Stimulated activated CD8-positive, alpha-beta memory T cell treated with anti-CD3 and anti-CD28 coated beads, Interleukin-7, amount 100 ng/mL, for 1 hour (primary cell): ENCODE measurements at places on chromosomes 2 and 18.

DNA sequence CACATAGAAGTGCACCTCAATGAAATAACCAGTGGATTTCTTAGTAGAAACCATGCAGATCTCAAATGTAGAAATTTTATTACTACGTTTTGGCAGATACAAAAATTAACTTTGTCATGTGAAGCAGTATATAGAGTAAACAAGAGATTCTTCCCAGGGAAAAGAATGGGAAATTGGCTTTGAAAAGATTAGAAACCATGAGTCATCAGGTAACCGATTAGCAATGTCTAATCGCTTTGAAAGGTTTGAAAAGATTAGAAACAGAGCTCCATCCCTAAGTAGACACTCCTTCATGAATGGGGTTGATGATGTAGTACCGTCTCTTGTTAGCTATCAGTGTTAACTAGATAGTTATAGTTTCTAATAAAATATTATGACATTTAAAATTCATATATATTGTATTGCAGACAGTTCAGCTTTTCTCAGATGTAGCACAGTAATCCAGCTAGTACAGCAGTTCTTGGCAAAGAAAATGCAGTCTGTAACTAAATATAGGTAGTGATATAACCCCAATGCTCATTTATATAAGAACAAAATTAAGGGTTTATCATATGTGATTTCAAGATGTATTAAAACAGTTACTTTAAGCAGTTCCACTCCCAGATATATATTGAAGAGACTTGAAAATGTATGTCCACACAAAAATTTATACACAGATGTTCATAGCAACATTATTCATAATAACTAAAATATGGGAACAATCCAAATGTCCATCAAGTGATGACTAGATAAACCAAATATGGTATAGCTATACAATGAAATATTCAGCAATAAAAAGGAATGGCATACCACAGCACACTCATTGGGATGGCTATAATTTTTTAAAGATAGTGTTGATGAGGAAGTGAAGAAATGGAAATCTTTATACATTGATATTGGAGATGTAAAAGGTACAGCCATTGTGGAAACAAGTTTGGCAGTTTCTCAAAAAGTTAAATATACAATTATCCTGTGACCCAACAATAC is 113.9 kb downstream of the PTPN4 start:
- no peak for DNase-seq

DNA sequence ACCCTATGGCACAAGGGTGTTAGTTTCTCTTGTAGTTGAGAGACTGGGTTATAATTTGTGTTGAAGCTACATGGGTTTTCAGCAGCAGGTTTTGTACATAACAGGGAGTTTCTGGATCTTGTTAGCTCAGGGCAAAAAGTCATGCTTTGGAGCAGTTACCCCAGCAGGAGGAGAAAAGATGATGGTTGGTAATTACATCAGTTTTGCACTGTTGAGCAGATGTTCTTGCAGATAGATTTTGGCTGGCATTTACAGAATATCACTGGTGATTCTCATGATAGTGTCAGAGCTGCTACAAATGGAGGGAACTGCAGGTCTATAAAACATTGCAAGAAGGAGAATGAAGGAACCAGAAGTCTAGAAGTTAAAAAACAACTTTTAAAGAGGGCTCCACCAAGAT is 215.2 kb upstream of the ATP5MC3 start:
- DNase-seq, result no peak

- no peak for DNase-seq
Measured at GRCh38 chr2:61327173-61327572, 143.7 kb downstream of the USP34 start.

DNA sequence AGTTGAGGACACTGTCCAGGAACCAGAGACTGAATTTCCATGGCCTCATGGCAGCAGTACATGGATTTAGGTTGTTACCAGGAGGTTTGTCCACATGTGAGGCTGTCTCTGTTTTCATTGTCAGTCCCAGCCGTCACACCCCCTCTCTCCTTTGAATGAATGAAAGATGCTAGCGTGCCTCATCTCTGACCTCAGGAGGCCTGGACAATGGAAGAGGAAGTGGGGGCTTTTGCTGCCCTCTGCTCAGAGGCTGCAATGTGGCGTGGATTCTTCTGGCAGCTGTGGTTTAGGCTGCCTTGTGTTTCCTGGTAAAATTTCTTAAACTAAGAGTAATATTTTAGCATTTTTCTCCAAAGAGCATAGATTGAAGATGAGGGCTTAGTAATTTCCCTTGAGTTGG is 47.5 kb downstream of the RAB31 start:
- no peak for DNase-seq

DNA sequence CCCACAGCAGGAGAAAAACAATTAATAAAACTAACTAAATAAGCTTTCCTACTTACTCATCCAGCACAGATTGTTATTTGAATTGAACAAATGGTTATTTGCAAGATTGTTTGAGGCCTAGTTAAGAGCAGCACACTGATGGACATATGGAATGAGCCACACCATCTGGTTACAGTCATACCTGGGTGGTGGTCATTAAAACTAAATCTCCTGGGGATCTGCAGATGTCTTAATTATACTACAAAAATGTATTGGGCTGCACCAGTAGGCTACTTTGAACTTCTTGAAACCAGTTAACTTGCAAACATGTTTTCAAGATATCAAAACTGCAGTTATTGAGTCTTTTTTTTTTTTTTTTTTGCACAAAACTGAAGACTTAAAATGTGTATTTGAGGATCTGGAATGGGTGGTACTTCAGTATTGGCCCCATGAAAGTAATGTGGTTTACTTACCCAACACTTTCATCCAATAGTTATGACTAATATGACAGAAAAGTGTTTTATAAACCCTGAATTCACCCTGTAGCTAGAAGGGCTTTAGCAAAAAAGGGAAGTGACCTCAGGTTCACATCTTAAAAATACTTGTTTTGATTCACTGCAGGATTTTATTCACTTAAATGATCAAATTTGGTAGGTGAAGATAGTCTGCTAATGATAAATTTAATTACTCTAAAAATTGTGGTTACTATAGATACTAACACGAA is 10.8 kb downstream of the AGFG1 start:
- DNase-seq, result no peak

DNA sequence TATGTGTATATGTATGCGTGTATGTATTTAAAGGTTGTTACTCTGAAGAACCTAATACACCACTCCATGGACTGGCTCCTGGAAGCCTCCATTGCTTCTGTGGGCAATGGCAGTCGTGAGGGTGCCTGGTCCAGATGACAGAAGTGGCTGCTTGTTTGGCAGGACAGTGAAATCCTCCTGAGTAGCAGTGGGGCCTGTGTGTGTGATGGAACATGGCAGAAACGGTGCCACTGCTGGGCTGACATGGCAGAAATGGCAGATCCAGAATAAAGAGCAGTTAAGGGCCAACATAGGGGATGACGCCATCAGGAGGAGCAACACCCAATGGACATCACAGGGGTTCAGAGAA is 6.1 kb upstream of the CPLX4 start:
- DNase-seq, result no peak

- DNase-seq, result peak; percentile 49
Measured at GRCh38 chr2:43136876-43137275, 89.5 kb downstream of the ZFP36L2 start.

DNA sequence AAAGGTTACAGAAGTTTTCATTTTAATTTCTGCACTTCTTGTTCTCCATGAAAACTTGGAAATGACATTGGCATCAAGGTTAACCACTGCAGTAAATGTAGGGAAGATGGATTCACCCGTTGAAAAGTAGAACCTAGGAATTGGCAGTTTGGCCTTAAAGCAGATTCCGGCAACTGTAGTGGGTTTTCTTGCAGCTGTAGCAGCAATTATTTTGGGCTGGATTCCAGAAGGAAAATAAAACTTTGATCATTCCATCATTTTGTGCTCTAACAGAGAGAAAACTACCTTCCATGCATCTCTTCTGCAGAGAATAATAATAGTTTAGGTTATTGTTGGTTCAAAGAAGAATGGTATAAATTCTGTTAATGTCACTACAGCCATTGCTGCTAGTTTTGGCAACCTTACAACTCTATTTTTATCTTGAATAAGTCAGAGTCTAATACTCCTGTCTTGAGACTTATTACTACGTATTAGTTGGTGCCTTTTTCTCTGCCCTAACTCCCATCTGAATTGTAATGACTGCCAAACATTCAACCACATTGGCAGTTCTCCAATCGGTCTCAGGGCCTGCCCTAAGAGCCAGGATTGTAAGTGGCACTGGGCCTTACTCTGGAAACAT is 178.1 kb upstream of the PIEZO2 start:
- DNase-seq, result no peak

- no peak for DNase-seq
Measured at GRCh38 chr2:182165202-182165601, 179.5 kb downstream of the PPP1R1C start.

- no peak for DNase-seq
Measured at GRCh38 chr18:62735387-62735786, 20.0 kb downstream of the PHLPP1 start.

DNA sequence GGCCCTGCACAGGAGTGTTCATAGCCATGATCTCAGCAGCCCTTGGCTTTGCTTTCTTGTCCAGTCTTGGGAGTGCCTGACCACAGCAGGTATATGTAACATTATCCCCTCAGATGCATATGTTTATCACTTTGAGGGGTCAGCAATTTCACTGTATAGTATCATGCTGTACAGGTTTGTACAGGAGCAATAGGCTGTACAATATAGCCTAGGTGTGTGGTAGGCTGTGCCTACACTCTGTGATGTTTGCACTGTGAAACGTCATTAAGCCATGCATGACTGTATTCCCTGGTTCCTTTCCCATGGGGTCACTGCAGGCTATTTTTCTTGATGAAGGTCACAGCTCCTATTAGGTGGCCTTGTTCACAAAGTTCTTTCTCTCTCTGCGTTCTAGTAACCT is 4.7 kb upstream of the IL36G start:
- DNase-seq, result no peak

- DNase-seq, result no peak
Measured at GRCh38 chr2:65064728-65065552, 8.7 kb downstream of the CEP68 start.

GRCh38 chr18:8797206-8797605 is 91.8 kb downstream of the MTCL1 start:
- DNase-seq, result no peak

GRCh38 chr18:62634979-62635630 is 80.2 kb upstream of the PHLPP1 start:
- DNase-seq, result no peak

- DNase-seq, result no peak
Measured at GRCh38 chr2:234967870-234968208, 16.0 kb downstream of the SH3BP4 start.

- DNase-seq, result no peak
Measured at GRCh38 chr2:160246356-160246755, 46.3 kb upstream of the ITGB6 start.

GRCh38 chr2:227370791-227371312 is 8.3 kb downstream of the TM4SF20 start:
- DNase-seq, result no peak

DNA sequence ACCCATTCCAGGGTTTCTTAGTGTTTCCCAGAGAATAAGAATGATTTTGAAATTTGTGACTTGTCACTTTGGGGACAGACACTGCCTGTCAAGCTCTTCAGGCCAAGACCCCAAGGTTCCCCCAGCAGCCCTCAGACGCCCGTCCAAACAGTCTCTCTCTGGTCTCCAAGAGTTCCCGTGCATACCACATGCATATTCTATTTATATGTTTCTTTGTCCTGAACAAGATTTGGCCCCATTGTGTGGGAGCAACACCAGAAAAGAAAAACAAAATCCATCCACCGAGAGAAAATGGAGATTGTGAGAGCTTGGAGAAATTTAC is 52.2 kb upstream of the CTAGE1 start:
- no peak for DNase-seq

DNA sequence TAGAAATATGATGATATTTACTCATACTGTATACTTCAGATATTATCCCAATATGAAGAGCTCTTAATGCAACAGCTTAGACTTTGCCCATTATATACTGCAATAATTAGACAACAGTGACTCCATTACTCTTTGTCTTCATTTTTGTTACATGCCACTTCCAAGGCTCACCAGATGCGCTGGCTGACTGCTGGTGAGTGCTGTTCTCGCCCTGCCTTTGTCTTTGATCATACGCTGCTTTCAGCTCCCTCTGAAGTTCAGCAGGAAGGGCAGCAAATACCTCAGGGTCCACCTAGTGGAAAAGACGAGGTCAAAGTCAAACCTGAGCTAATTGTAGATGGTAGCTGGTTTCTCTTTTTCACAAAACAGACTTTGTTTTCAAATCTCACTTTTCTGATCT is 66.3 kb downstream of the EIF5B start:
- DNase-seq, result no peak

- no peak for DNase-seq
Measured at GRCh38 chr2:130834091-130834930, 2.4 kb upstream of the ARHGEF4 start.

DNA sequence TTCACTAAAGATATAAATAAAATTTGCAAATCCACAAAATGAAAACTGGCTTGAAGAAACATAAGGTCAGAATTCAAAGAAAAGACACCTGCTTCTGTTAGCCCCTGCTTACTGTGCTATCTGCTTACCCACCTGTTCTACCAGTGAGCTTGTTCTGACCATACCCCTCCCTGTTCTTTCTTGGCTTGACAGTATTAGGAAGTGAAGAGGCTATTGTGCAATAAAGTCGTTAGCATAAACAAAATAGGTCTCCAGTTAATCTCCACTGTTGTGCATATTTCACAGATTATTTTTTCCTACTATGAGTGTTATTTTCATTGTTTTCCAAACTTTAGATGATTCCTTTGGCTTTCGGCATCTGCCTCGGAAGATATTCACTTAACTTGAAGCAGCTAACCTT is 322.1 kb downstream of the CCDC85A start:
- DNase-seq, result no peak

GRCh38 chr18:49876536-49876935 is 63.2 kb upstream of the ACAA2 start:
- no peak for DNase-seq

DNA sequence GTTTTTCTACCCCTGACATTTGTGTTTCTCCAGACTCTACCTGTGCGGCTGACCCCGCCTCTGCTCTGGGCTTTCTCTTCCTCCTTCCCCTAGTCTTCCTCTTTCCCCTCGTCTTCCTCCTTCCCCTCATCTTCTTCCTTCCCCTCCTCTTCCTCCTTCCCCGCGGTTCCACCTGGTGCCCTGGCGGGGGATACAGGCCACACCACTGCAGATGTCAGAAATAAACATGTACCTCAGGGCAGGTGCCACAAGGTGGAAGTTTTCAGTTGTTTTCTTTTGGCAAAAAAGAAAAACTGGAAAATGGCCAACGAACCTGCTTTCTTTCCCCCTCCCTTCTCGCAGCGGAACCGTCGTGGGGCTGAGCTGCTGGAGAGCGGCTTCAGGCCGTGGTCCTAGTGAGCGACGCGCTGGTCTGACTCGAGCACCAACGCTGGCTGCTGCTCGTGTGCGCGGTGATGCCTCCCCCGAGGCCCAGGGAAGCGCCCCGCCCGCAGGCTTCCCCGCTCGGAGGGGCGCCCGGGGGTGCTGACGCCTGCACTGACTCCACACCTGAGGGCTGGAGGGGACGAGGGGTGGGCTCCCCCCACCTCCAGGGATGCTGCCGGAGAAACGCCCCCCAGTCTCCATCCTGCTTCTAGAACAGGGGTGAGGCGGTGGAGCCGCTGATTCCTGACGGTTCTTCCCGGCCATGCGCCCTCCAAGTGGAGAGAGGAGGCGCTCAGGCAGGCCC is 83.7 kb upstream of the ZNF516 start:
- DNase-seq, result no peak

- no peak for DNase-seq
Measured at GRCh38 chr18:53850902-53851301, 373.6 kb downstream of the MBD2 start.
